Stomach (tissue), 19 donors: ENCODE measurements at places on chromosomes 7 and 10. TPM values are rescaled to one million over a fixed set of nuclear protein-coding genes. Genes with fewer than 3 reads are reported as not detected.

GRCh38 chr7:128104108-128104742 is 73.0 kb upstream of the LRRC4 start:
- DNase-seq, result no peak
- H3K4me1 ChIP-seq, result peaks cover 15% of the 10 kb centered on the region
- no peaks in the 10 kb centered on the region for H3K36me3 ChIP-seq
- no peaks in the 10 kb centered on the region for H3K27me3 ChIP-seq

GRCh38 chr7:98286093-98286539 is 4.6 kb downstream of the BRI3 start:
- H3K4me1 ChIP-seq, result peaks cover 77% of the 10 kb centered on the region
- no peaks in the 10 kb centered on the region for H3K36me3 ChIP-seq
- H3K27me3 ChIP-seq, result no peaks in the 10 kb centered on the region
- no peak for DNase-seq

DNA sequence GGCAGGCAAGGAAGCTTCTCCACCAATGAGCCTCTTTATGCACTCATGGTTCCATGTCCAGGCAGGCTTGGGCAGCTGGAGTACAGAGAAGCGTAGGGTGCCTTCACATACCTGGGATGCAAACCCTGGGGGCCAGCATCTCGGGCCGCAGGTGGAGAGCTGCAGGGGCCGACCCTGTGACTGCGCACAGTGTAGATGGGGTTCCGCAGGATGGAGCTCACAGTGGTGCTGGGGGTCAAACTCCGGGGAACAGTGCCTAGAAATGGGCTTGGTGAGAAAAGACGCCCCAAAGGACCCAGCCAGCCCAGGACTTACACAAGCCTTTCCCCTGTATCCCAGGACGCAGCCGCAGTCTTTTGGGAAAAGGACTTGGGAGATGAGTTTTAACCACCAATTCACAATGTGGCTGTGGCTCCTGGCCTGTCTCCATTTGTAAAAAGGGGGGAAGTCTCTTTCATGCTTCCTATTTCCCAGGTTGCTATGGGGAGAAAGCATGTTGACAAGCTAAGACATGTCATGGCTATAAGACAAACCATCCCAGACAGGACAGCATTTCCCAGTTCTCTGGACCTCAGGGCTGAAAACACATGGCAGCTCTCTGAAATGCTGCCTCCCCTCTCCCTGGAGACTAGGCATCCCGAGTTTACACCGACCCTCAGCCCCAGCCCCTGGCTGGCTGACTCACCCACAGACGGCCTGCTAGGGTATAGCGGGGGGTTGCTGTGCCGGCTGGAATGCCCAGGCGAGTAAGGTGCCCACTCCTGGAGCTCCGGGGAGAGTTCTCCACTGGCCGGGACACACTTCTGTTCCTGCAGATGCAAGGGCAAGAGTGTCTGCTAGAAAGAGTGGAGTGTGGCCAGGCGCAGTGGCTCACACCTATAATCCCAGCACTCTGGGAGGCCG is 107.1 kb downstream of the DLG5 start:
- H3K27ac ChIP-seq, result no peak overlapping the region
- no peak overlapping the region for H3K4me3 ChIP-seq
- no peak for DNase-seq

- H3K27me3 ChIP-seq, result no peaks in the 10 kb centered on the region
- no peak for DNase-seq
- no peaks in the 10 kb centered on the region for H3K4me1 ChIP-seq
- no peaks in the 10 kb centered on the region for H3K36me3 ChIP-seq
These were observed 42.5 kb downstream of the JAKMIP3 start for GRCh38 chr10:132107949-132108877.

GRCh38 chr10:132203256-132204077 is 16.7 kb downstream of the DPYSL4 start:
- H3K4me1 ChIP-seq, result no peaks in the 10 kb centered on the region
- H3K36me3 ChIP-seq, result no peaks in the 10 kb centered on the region
- no peak overlapping the region for H3K4me3 ChIP-seq
- H3K27ac ChIP-seq, result no peak overlapping the region

DNA sequence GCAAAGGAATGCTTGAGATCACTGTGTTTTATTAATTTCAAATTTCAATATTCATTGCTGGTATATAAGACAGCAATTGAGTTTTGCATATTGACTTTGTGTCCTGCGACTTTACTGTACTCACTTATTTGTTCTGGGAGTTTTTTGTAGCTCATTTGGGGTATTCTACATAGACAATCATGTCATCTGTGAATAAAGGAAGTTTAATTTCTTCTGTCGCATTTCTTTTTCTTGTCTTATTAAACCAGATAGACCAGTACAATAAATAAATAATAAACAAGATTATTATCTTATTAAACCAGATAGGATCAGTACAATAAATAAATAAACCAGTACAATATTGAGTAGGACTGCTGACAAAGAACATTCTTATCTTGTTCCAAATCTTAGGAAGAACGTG is 448.2 kb downstream of the RPS24 start:
- no peak for DNase-seq
- no peaks in the 10 kb centered on the region for H3K27me3 ChIP-seq
- no peaks in the 10 kb centered on the region for H3K4me1 ChIP-seq
- H3K4me3 ChIP-seq, result no peak overlapping the region

GRCh38 chr7:140231771-140232491 is 55.1 kb upstream of the KDM7A start:
- H3K27ac ChIP-seq, result peak overlapping the region; percentile 93
- H3K4me1 ChIP-seq, result peaks cover 45% of the 10 kb centered on the region
- no peaks in the 10 kb centered on the region for H3K36me3 ChIP-seq
- peak overlapping the region; percentile 53 for H3K4me3 ChIP-seq
- DNase-seq, result peak; percentile 73

MUC12 gene
- 0.58 TPM for total RNA-seq

RELN gene
- 1.7 TPM for total RNA-seq
